ENCODE measurements at places on chromosomes 3 and 15.

GRCh38 chr15:43527016-43527801, 9.8 kb downstream of the MAP1A start:
- H3K4me3 ChIP-seq, result no peak overlapping the region
- H3K27ac ChIP-seq, result no peak overlapping the region
- DNase-seq, result no peak
- no peaks in the 10 kb centered on the region for H3K4me1 ChIP-seq

DNA sequence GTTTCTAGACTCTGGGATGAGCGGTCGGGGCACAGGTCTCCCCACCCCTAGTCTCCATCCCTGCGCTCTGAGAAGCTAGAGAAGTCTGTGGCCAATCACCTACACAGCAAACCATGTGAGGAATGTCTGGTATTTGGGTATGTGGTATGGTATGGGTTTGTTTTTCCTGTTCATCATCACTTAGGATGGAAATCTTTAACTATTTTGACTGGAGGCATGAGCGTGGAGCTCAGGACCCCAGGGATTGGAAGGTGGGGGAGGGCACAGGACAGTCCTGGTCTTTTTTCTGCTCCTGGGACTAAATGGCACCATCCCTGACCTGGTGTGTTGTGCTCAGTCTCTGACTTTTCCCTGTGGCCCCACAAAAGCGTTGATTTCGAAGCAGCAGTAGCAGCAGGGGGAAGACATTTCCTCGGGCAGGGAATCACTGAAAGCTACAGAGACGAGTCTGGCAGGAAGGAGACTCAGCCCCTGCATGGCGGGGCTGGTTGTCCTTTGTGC, 191.7 kb upstream of the TPM1 start:
- no peaks in the 10 kb centered on the region for H3K27me3 ChIP-seq
- H3K27ac ChIP-seq, result no peak overlapping the region
- no peaks in the 10 kb centered on the region for H3K4me1 ChIP-seq
- no peaks in the 10 kb centered on the region for H3K36me3 ChIP-seq
- no peak for DNase-seq
- H3K4me3 ChIP-seq, result no peak overlapping the region

DNA sequence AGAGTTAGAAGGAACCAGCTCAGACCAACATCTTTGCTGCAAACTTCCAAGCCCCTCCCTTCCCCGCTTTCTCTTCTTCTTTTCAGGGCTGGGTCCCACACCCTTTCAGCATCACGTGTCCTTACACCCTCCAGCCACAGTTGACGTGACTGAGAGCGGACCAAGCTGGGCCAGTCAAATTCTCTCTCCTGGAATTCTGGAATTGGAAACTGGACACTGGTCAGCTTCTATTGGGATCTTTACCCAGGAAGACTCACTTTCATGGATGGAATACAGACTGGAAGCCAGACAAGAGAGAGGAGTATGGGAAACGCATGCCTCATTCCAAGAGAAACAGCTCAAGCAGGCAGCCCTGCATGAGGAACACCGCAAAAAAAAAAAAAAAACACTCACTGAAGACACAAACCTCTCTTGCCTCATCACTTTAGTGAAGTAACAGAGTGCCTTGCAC, 12.4 kb upstream of the TPM1 start:
- H3K4me1 ChIP-seq, result no peaks in the 10 kb centered on the region
- no peaks in the 10 kb centered on the region for H3K36me3 ChIP-seq
- no peak for DNase-seq
- no peak overlapping the region for H3K4me3 ChIP-seq

GRCh38 chr15:57287123-57287521, 89.2 kb upstream of the CGNL1 start:
- H3K27me3 ChIP-seq, result no peaks in the 10 kb centered on the region
- peaks cover 13% of the 10 kb centered on the region for H3K36me3 ChIP-seq
- H3K4me1 ChIP-seq, result peaks cover 7% of the 10 kb centered on the region

DNA sequence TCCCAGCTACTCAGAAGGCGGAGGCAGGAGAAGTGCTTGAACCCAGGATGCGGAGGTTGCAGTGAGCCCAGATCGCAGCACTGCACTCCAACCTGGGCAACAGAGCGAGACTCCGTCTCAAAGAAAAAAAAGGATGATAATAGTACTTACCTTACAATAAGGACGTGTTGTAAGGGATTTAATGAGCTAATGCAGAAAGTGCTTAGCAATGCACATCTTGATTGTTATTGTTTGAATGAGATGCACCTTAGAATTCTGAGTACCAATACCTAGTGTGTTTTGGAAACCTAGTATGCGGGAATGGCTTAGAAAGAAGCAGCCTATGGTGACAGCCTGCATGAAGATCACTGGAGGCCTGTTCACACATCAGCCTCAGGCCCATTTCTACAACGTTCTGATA, 19.5 kb downstream of the SNUPN start:
- peaks cover 10% of the 10 kb centered on the region for H3K36me3 ChIP-seq
- H3K27me3 ChIP-seq, result no peaks in the 10 kb centered on the region
- H3K27ac ChIP-seq, result peak overlapping the region; percentile 77
- H3K4me1 ChIP-seq, result peaks cover 32% of the 10 kb centered on the region
- no peak for DNase-seq
- H3K4me3 ChIP-seq, result peak overlapping the region; percentile 72

GRCh38 chr15:56124391-56124790, 119.3 kb downstream of the RFX7 start:
- H3K4me3 ChIP-seq, result no peak overlapping the region
- no peaks in the 10 kb centered on the region for H3K27me3 ChIP-seq

DNA sequence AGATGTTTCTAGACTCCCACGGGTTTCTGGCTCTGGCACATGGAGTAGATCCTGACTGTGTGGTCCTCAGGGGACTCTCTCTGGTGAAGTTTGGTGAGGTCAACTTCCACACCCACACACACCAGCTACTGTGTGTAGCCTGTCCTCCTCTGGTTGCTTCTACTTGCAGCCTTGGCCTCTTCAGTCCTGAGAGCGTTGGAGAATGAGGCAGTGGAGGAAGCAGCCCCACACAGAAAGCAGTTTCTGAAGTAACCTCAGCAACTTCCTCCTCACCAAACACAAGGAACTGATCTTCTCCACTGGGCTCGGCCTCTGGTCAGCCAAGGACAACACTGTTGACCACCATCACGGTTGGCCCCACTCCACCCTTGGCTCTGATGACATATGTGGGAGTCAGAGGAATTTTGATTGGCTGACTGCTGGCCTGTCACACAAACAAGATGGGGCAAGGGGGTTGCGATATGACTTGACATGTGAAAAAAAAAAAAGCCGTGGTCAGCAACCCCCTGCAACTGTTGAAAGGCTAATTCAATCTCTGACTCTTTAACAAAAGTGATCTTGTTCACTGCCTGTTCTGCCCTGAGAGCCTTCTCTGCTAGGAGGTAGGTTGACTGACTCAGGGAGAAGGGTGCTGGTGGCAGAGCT, 19.6 kb downstream of the CD86 start:
- peaks cover 29% of the 10 kb centered on the region for H3K4me1 ChIP-seq
- H3K4me3 ChIP-seq, result peak overlapping the region; percentile 79
- DNase-seq, result peak; percentile 79
- no peaks in the 10 kb centered on the region for H3K27me3 ChIP-seq

GRCh38 chr3:8990266-8991215, 27.3 kb upstream of the RAD18 start:
- no peaks in the 10 kb centered on the region for H3K36me3 ChIP-seq
- no peaks in the 10 kb centered on the region for H3K4me1 ChIP-seq
- peak; percentile 54 for DNase-seq
- H3K4me3 ChIP-seq, result no peak overlapping the region
- H3K27ac ChIP-seq, result no peak overlapping the region

DNA sequence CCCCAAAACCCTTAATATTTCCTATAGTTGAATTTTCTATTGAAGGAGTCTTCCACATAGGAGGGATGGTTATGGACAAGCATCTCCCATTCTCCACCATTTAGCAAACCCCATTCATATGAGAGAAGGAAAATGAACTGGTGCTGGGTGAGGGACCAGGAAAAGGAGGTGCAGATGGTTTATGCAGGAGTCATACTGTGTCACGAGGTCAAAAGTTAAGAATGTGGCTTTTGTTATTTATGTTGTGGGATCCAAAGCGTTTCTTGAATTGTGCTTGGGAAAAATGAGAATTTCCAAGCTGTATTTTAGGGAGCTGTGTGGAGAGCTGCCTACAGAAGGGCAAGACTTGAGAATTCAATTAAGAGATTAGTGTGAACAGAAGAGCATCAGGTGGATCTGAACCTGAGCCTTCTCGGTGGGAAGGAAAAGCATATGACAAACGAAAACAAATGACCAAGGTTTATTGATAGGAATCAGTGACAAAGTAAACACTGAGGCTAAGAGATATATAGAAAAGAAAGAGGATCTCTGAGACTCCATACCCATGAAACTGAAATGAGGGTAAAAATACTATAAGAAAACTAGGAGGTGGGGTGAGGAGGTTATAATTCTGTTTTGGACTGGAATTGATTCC, 473.3 kb upstream of the NR2F2 start:
- H3K4me1 ChIP-seq, result peaks cover 14% of the 10 kb centered on the region
- H3K4me3 ChIP-seq, result no peak overlapping the region
- no peaks in the 10 kb centered on the region for H3K36me3 ChIP-seq
- H3K27ac ChIP-seq, result no peak overlapping the region
- no peak for DNase-seq
- H3K27me3 ChIP-seq, result no peaks in the 10 kb centered on the region

DNA sequence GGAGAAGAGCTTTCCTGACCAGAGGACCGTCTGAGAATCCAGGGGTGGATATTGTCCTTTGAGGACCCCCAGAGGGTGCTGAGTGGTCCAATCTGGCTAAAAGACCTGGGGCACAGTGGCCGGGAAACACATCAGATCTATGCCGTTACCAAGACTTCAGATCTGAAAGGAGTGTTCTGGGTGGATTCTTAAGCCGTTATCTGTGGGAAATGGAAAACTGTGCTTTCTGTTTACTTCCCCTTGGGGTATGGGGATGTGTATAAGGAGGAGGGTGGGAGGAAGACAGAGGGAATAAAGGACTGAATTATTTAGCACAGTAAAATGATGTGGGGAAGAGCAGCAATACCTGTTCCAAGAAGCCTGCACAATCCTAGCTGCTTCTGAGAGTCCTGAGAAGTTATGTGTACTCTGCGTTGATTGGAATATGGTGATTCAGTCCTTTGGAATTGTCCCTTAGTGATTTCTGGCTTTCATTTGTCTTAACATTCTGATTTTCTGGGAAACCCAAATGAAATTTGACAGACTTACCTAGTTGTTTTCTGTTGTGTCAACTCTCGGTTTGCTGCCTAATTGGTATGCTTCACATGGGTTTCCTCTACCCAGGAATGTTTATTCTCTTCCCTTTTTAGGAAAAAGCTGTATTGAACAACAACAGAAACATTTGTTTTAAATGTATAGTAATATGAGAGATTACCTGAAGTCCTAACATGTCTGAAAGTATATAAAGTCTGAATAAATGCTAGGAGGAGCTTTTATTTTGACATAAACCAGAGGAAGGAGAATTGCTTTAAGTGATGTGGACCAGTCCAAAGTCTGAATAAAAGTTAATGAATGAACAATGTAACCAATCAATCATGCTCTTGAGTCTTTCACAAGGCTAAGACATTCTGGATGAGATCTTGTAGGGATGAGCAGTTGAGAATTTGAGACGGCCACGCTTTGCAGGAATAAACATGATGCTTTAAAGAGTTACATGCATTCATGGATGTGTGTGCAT, 427.1 kb upstream of the C2CD4B start:
- H3K27ac ChIP-seq, result no peak overlapping the region
- H3K4me3 ChIP-seq, result no peak overlapping the region
- H3K36me3 ChIP-seq, result no peaks in the 10 kb centered on the region
- H3K4me1 ChIP-seq, result no peaks in the 10 kb centered on the region

GRCh38 chr3:155941354-155941753, 70.9 kb downstream of the GMPS start:
- no peak overlapping the region for H3K27ac ChIP-seq
- no peaks in the 10 kb centered on the region for H3K4me1 ChIP-seq
- no peak for DNase-seq
- no peaks in the 10 kb centered on the region for H3K27me3 ChIP-seq

DNA sequence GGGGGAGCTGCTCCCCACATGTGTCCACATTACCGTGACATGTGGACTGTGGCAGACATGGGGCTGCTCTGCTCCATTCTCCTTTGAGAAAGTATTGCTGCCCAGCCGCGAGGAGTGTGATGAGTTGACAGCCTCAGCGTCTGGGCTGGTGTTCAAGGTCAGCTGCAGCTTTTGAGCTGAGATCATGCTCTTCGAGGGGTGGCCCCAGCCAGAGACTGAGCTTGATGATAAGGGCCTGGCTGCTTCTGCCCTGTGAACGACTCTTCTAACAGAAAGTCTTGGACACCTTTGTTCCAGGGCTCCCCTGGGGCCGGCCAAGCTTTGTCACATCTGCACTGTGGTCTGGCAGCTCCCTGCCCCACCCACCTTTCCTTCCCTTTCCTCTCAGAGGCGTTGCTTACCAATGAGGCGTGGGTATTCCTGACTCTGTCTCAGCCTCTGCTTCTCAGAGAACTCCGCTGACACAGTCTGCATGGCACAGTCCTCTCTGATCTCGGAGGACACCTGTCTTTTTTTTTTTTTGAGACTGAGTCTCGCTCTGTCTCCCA, 86.6 kb downstream of the CHRD start:
- DNase-seq, result no peak
- no peaks in the 10 kb centered on the region for H3K36me3 ChIP-seq
- no peak overlapping the region for H3K4me3 ChIP-seq
- H3K4me1 ChIP-seq, result no peaks in the 10 kb centered on the region
- H3K27ac ChIP-seq, result no peak overlapping the region

- H3K36me3 ChIP-seq, result peaks cover 49% of the 10 kb centered on the region
- H3K27ac ChIP-seq, result no peak overlapping the region
- no peaks in the 10 kb centered on the region for H3K4me1 ChIP-seq
- no peak overlapping the region for H3K4me3 ChIP-seq
- no peak for DNase-seq
- H3K27me3 ChIP-seq, result no peaks in the 10 kb centered on the region
Observed at GRCh38 chr15:24976932-24977331, 22.1 kb downstream of the SNRPN start.

DNA sequence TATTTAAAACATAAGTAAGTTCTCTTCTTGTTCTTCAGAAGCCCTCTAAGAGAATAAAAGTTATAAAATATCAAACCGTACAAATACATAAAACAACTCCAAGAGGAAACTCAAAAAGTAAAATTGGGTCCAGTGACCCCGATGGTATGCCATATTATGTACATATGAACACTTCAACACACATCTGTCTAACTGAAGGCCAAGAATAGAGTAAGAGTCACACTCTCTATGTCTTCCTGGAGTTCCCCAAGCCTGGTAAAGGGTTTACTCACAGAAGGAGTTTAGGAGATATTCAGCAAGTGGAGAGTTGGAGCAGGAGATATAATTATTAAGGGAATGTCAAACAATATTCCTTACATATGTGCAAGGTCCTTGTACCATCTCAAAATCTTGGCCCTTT, 101.3 kb upstream of the EIF1B start:
- no peak for DNase-seq
- no peaks in the 10 kb centered on the region for H3K36me3 ChIP-seq
- H3K4me1 ChIP-seq, result no peaks in the 10 kb centered on the region
- H3K27me3 ChIP-seq, result no peaks in the 10 kb centered on the region
- H3K27ac ChIP-seq, result no peak overlapping the region
